Stimulated activated CD8-positive, alpha-beta memory T cell treated with anti-CD3 and anti-CD28 coated beads, Interleukin-7, amount 100 ng/mL, for 4 hours (primary cell): ENCODE measurements at places on chromosomes 11 and 22.

- peak; percentile 44 for DNase-seq
These were observed 25.0 kb upstream of the TMPRSS4 start for GRCh38 chr11:118051611-118052461.

DNA sequence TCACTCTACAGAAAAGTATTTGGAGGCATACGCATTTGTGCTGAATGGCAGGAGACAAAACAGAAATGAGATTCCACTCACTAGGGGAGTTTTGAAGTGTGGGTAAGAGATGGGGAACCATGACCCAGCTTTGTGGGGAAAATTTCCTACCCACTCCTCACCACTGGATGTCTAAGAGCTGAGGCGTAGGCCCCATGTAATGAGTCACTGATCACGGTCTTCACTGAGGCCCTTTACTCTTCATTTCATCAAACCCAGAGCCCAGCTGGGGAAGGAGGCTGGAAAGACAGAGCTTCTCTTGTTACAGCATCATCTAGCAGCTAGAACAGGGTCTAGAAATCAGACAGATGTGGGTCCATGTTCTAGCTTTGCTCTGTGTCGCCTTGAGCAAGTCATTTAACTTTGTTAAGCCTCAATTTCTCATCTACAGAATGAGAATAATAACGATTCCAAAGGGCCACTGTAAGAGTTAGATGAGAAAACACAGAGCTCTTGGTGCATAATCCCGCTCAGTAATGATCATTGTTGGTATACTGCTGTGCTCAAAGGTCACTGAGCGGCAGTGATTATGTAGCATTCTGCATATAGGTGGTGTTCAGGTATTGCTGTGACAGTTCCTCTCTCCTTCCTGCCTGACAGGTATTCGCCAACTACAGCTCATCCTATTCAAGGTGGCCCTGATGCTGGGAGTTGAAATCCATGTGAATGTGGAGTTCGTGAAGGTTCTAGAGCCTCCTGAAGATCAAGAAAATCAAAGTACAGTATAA lies 97.2 kb downstream of the MICAL2 start:
- no peak for DNase-seq

GRCh38 chr11:35855671-35856070 lies 88.2 kb upstream of the LDLRAD3 start:
- DNase-seq: no peak

GRCh38 chr22:48807155-48807554 lies 1020.5 kb downstream of the BRD1 start:
- DNase-seq: no peak

DNA sequence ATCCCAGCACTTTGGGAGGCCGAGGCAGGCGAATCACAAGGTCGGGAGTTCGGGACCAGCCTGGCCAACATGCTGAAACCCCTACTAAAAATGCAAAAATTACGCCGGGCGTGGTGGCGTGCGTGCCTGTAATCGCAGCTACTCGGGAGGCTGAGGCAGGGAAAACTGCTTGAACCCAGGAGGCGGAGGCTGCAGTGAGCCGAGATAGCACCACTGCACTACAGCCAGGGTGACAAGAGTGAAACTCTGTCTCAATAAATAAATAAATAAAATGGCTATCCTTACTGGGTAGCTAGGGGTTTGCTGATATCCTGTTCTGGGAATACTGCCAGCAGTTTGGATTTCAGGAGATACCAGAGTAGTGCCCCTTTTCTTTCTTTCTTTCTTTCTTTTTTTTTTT lies 2.4 kb upstream of the RBM14 start:
- DNase-seq: no peak

DNA sequence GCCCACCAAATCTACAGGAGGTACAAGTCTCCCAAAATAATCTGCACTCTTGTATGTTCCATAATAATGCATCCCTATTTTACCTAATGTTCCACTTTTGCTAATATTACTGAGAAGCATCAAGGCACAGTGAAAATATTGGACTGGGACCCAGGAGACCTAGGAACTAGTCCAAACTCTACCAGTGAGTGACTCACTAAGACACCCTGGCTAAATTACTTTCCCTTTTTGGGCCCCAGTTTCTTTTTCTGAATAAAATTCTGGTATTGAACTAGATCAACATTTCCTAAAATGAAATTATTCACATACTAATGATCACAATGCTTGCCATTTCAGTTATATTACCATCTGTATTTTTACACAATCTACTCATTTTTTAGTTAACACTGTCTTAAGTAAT lies 19.6 kb downstream of the THAP12 start:
- DNase-seq: no peak

DNA sequence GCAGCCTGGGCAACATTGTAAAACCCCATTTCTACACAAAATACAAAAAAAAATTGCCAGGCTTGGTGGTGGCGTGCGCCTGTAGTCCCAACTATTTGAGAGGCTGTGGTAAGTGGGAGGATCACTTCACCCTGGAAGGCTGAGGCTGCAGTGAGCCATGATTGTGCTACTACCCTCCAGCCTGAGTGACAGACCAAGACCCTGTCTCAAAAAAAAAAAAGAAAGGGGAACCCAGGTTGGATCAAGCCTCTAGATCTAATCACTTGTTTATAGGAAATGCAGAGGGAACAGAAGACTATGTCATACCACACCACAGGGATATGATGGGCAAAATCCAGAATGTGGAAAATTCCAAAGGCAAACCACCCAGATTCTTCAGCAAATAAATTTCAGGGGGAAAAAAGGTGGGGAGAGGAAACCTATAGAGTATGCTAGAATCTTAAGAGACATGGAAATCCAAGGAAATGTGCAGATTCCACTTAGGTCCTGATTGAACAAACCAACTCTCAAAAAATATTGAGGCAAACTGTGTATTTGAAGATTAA lies 16.5 kb upstream of the MALAT1 start:
- no peak for DNase-seq

- DNase-seq: no peak
These were observed 30.0 kb upstream of the CABP7 start for GRCh38 chr22:29689880-29690213.

DNA sequence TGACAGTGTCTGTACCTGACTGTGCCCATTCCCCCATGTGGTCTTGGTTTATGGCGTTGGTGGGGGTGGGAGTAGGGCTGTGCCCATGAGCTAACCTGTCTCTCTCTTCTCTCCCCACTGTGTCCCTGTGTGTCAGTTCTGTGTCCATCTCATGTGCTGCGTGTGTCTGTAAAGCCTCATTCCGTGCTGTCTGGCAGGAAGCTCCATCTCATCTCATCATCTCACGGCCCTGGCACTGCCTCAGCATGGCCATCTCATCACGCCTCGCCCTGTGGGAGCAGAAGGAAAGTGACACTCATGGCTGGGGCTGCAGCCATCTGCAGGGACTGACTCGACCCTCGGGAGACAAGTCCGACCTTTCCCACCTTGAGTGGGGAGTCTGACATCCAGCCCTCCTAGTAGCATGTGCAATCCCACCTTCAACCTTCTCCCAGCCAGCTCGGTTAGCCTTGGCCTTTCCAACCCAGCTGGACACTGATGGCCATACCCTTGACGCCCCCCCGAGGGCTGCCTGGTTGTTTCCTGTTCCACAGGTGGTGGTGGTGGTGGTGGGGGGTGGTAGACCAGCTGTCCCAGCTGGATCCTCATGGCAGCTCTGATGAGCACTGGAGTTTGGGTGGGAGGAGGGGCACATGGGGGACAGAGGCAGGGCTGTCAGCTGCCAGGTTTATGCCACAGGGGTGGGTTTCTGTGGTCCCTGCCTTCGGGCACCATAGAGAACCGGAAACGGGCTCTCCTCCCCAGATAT lies 19.0 kb downstream of the MYO18B start:
- no peak for DNase-seq

DNA sequence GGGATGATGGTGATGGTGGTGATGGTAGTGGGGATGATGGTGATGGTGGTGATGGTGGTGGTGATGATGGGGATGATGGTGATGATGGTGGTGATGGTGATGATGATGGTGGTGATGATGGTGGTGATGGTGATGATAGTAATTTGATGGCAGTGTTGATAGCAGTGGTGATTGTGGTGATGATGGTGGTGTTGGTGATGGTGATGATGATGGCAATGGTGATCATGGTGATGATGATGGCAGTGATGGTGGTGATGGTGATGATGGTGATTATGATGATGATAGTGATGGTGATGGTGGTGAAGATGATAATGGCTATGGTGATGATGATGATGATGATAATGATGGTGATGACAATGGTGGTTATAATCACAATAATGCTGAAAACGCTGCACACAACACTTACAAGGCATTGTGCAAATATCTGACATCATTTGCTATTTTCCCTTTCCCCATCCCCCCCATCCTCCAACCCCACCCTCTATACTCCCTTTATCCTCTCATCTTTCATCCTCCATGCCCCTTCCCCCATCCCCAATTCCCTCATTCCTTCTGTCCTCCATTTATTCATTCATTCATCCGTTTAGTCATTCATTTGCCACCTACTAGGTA lies 230.1 kb downstream of the BRD1 start:
- DNase-seq: no peak

DNA sequence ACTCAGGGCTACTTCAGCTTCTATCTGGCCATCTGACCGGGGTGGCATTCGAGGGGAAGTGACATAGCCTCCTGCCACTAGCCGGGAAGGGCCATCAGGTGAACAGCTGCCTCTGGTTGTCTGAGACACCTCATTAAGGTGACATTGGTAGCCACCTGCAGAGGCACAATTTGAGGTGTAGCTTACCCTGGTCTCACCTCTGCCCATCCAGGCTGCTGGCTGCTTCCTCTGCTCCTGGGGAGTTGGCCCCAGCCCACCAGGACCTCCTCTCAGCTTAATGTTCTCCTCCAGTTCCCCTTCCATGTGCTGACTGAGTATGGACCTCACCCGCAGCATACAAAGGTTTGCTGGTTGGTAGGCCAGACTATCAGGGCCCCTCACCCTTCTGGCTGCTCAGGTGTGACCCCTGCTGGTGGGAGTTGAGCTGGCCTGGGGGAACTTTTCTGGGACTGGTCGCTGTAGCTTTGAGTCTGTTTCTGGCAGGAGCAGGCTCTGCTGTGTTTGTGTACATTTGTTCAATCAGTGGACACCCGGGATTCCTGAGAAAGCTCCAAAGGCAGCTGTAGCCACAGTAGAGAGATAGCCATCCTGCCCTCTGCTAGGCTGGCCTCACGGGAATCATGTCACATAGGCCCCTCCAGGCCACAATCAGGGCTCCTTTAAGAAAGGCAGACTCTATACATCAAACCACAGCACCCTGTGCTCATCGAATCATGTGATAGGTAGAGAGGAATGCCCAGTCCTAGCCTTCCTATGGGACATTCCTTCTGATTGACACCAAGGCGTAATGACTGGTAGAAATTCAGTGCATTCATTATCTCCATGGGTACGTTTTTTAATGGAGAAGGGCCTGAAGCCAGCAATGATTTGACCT lies 295.1 kb upstream of the PLET1 start:
- peak; percentile 43 for DNase-seq

- DNase-seq: peak; percentile 37
These were observed at the start of gene PACSIN3 for GRCh38 chr11:47186076-47186699. Gene PACSIN3, minus strand, starts transcription at chr11:47186434. Its CDS starts 3,707 bp downstream, at chr11:47182727.

- DNase-seq: no peak
These were observed 62.2 kb upstream of the SOX6 start for GRCh38 chr11:16418428-16419097.

DNA sequence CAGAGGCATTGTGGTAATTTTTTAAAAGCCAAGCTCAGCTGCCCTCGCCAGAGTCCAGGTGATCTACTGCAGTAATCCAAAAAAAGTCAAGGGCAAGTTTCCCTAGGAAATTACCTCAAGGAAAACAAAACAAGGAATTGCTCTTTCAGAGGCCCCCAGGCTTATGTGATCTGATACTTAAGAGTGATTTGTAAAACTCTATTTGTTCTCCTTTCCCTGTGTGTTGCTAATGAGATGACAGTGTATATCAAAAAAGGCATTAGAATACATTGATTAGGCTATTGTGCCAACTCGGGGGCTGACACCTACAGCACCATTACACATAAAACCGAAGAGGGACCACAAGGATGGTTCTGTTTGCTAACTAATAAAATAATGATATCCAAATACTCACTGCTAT lies 44.5 kb upstream of the CHRM4 start:
- no peak for DNase-seq

GRCh38 chr11:96309016-96309642 lies 33.9 kb downstream of the MAML2 start:
- DNase-seq: no peak

DNA sequence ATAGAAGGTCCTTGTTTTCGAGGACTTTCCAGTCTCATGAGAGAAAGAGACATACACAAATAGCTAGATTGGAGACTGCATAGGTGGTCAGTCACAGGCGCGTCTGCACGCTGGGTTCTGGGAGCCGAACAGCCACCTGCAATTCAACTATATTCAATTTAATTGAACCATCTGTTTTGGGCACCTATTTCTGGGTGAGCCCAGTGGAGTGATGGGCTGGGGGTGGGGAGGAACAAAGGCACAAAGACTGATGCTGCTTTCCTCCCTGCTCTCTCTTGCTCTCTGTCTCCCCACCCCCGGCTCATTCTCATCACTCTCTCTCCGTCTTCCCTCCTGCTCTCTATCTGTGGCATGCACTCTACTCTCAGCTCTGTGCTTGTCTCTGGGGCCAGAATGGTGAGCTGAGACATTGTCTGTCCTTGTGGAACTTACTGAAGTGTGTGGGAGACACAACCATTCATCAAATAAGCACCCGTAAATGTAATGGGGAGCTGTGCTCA lies 48.1 kb upstream of the B3GAT1 start:
- DNase-seq: no peak

GRCh38 chr11:72836111-72836510 lies 21.9 kb downstream of the ATG16L2 start:
- DNase-seq: no peak

GRCh38 chr22:40855071-40855978 lies 1.1 kb downstream of the ST13 start:
- DNase-seq: no peak

- no peak for DNase-seq
These were observed 20.2 kb upstream of the IL17RA start for GRCh38 chr22:17064498-17065100.

DNA sequence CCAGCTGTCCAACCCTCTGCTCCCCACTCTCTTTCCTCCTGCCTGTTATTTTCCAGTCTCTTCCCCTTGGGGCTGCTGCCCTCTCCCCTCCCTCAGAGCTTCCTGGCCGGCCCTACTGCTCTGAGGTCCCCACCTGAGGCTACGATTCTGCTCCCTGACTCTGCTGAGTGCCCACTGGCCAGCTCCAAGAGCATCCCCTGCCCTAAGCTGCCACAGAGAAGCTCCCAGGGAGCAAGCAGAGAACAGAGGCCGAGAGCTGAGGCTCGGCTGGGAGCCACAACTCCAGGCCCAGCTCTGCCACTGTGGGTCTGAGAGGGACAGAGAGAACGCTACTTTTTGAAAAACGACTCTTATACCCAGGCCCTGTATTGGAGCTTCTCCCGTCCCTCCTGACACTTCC lies 61.1 kb downstream of the CHRDL2 start:
- no peak for DNase-seq

DNA sequence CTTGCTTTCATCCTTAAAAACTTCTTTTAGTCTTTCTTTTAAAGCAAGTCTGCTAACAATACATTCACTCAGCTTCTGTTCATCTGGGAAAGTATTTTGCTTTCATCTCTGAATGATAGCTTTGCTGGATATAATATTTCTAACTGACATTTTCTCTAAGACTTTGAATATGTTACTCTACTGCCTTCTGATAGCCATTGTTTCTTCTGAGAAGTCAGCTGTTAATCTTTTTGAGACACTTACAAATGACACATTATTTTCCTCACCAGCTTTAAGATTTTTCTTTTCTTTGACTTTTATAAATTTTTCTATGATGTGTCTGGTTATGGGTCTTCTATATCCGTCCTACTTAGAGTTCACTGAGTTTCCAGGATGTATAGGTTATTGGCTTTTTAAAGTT lies 643.1 kb downstream of the KCNA4 start:
- no peak for DNase-seq

GRCh38 chr11:28836285-28837081 lies 728.3 kb downstream of the METTL15 start:
- DNase-seq: no peak
